ENCODE measurements at places on chromosomes 1 and 21.

GRCh38 chr1:91742848-91743292 is 143.1 kb downstream of the TGFBR3 start:
- no peak for DNase-seq

GRCh38 chr1:25198663-25199252 is 33.5 kb downstream of the SYF2 start:
- DNase-seq = peak; percentile 77

DNA sequence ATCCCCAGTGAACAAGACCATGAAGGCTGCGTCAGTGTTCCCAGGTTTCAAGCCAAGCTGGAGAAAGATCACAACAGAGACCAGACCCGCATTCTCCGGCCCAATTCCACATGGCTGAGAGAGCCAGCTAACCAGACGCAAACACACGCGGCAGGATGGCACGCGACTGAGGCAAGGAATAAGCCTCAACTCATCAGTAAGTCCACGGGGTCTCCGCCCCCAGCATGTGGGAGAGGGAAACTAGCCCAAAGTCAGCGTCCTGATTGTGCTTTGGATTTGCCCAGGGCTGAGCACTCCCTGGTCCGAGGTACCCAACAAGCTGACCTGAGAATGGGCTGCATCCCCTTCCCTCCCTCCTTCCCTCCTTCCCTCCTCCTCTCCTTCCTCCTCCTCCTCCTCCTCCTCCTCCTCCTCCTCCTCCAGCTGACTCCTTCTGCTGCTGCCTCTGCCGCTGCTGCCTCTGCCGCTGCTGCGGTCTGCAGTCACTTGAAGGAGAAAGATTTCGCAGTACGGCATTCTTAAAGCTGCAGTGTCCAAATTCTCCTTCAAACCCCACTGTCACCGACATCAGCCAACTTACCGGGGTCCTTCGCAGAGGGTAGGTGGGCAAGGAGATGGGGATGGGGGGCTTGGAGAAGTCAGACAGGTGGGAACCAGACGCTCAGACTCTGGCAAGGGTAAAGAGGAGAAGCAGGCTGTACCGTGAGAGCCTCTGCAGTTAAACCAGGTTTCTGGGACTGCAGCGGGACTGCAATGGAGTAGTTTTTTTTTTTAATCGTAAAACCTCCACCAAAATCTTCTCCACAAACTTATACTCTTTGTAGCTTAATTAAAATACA is 33.0 kb upstream of the H6PD start:
- DNase-seq = no peak

DNA sequence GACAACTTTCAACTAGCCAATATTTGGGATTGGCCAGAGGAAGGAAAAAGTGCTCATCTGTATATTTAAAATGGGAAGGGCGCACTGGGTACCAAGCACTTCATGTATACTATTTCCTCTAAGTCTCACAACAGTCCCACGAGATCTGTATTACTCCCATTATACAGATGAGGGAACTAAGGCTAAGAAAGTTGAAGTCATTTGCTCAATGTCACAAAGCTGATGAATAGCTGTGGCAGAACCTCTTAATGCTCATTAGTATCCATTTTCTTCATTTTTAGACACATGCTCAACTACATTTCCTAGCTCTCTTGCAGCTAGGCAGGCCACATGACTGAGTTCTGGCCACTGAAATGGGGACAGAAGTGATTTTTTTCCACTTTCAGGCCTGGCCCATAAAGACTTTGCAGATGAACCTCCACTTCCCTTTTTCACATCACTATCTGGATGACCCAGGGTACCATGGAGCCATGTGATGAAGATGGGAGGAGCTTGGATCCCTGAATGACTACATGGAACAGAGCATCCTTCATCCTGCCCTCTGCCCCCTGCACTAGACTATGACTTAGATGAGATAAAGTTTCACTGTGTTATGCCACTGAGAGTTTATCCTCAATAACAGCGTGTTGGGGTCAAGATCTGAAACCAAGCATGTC is 31.8 kb downstream of the ATF3 start:
- no peak for DNase-seq

- no peak for DNase-seq
Measured at GRCh38 chr1:64073705-64074104, 129.7 kb upstream of the UBE2U start.

DNA sequence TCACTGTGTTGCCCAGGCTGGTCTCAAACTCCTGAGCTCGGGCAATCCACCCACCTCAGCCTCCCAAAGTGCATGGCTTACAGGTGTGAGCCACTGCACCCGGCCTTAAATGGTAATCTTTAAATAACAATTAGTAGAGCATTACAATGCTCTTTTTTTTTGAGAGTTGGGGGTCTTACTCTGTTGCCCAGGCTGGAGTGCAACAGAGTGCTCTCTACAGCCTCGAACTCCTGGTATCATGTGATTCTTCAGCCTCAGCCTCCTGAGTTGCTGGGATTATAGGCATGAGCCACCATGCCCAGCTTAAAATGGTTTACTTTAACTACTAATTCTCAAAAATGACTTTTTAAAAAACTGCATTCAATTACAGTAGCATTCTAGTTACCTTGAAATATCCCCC is 52.2 kb downstream of the PIK3R3 start:
- no peak for DNase-seq

DNA sequence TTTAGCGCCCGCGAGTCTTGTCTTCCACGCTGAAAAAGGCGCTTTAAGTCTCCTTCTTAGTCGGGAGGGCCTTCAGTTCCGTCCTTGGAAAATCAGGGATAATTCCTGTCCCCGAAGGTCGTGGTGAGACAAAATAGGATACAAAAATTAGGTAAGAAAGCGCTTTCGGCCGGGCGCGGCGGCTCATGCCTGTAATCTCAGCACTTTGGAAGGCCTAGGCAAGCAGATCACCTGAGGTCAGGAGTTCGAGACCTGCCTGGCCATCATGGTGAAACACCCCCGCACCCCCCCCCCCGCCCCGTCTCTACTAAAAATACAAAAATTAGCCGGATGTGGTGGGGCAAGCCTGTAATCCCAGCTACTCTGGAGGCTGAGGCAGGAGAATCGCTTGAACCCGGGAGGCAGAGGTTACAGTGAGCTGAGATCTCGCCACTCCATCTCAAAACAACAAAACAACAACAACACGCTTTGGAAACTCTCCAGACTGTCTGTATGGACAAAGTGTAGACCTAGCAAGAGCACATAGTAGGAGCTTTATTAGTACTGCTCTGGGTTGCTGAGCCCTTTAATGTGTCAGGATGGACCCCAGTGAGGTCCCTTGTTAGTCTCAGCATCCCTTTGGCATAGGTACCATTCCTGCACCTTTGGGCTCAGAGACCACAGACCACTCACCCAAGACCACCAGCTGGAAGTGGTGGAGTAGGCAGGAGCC is 790 bp upstream of the TMEM54 start:
- DNase-seq = no peak

- peak; percentile 84 for DNase-seq
Measured at GRCh38 chr1:18875107-18875795, 15.8 kb upstream of the TAS1R2 start.

DNA sequence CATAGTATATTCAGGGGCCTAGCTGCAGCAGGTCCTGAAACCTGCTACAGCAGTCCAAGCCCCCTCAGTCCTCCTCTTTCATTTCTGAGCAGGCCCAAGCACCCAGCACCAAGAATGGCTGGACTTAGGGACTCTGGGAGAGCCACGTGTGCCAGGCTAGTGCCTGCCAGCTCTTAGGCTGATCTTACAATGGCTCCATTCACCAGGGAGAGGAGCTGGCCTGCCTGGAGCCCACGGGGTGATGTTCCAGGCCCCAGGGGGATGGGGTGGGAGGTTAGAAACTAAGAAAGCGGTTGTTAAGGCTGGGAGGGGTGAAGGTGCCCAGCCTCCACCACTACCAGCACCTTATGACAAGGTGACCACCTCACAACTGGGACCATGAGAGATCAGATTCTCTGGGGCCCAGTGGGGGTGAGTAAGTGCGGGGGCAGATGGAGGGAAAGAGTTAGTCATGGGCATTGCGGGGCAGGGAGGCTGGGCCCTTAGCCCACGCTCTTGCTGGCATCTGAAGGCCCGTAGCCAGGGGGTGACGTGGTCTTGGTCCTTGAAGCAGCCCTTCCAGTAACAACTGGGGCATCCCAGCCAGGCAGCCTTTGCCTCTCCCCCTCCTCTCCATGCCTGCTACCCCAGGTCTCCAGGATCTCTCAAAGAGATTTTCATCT is 30.3 kb upstream of the CLIC4 start:
- peak; percentile 98 for DNase-seq

GRCh38 chr21:32626621-32627196 is 14.5 kb upstream of the CFAP298 start:
- DNase-seq = no peak

- peak; percentile 80 for DNase-seq
Measured at GRCh38 chr1:19505693-19506457, 20.5 kb upstream of the CAPZB start.

GRCh38 chr1:163565166-163565565 is 243.4 kb downstream of the NUF2 start:
- no peak for DNase-seq

DNA sequence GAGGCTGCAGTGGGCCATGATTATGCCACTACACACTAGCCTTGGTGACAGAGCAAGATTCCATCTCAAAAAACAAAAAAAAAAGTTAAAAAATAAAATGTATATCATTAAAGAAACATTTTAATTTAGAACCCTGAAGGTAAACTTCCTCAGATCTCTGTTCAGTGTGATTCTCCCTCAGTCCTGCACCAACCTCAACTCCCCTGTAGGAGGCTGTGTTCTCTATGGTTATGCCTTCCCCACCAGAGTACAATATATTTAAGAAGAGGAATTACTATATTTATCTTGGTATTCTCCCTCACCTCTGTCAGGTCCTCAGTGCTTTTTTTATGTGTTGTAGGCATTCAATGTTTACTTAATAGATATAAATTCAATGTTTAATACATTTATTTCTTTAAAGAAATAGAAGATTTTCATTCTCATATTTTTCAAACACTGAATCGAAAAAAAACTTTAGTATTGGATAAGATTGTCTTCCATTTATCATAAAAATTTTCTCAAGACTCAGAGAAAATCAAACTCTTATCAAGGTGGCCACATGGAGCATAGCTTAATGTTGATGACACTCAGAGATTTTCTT is 4.8 kb upstream of the LRRC8B start:
- DNase-seq = no peak

DNA sequence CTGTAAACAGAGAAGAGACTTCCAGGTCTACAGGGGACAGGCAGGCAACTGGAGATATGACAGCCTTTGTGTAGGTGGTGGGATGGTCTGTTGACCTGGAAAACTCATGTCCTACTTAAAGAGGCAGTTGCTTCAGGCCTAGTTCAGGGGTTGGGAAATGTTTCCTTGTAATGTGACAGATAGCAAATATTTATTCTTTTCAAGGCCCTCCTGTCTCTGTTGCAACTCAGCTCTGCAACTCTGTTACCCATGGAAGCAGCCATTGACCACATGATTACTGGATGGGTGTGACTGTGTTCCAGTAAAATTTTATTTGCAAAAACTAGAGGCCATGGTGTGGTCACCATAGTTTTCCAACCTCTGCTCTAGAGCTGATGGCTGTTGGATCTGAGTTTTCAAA is 341.9 kb downstream of the PTBP2 start:
- no peak for DNase-seq

GRCh38 chr1:112983537-112984131 is 27.6 kb upstream of the SLC16A1 start:
- DNase-seq = no peak

GRCh38 chr1:31776516-31776915 is 12.4 kb upstream of the ADGRB2 start:
- no peak for DNase-seq

DNA sequence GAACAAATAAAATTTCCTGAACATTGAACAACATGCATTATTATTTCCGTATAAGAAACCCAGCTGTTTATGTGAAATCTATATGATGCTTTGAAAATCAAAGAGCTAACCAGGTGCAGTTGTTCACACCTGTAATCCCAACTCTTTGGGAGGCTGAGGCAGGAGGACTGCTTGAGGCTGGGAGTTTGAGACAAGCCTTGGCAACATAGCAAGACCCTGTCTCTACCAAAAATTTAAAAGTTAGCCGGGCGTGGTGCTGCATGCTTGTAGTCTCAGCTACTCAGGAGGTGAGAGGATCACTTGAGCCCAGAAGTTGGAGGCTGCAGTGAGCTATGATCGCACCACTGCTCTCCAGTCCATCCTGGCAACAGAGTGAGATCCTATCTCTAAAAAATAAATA is 4.8 kb upstream of the ZNF281 start:
- DNase-seq = no peak

DNA sequence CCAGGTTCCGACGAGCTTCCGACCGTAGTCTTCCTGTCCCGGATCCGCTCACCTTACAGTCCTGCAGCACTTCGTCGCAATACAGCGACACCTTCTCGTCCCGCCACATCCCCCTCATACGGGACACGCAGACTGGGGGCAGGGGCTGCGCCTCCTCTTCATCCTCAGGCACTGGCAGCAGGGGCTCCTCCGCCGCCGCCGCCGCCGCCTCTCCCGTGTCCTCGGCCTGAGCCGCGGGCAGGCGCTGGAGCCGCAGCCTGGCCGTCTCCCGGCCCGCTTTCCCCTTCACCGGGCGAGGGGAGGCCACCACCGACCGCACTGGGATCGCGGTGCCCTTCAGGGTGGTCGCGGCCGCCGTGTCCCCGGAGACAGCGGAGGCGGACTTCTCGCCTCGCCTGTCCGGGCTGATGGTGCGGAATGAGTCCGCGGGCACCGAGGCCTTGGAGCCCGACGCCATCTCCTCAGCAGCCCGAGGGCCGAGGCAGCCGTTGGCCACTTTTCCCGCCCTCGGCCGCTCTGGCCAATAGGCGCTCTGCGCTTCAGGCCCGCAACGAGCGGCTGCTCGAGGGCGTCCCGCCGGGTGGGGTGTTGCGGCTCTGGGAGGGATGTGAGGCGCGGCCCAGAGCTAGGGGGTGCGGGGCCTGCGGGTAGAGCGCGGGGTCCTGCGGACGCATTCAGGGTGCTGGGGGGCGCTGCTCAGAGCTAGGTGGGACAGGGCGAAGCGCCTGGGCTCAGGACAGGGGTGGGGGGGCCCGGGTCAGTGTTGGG is at the start of gene SHCBP1L:
Gene SHCBP1L, minus strand, starts transcription at position 490 of the 768 bp plus-strand sequence. Its CDS starts 33 bp downstream, at position 457.
- no peak for DNase-seq

DNA sequence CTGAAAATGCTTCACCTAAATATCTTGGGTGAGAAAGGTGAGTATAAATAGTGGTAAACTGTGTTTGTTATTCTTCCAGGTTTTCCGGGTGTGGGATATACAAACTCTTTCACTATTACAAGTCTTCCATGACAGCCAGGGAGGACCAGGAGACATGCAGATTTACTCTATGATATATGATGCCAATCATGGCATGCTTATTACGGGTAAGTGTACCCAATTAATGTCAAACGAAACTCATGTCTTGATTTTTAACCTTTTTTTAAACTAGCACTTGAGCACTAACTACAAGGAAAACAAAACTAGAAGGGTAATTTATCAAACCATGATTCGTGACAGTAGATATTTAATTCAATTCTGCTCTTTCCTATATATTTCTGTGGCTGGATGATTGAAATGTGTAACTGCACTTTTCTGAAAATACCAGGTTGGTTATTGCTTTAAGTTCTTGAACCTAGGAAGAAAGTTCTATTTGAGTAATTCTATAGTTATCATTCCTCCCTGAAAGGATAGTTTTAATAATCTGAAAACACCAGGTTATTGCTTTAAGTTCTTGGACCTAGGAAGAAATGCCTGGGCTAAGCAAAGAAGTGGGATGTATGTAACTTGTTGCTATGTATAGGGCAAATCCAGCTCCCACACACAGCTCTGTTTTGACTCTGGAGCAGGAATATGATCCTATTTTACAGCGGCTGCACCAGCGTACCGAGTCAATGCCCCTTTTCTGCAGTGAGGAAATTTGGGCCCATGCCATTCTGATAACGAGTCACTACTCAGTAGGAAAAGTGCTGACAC is 86.4 kb downstream of the WDR64 start:
- DNase-seq = no peak

- DNase-seq = no peak
Measured at GRCh38 chr1:221069986-221070385, 190.7 kb downstream of the HLX start.

GRCh38 chr1:244896550-244896949 is 32.2 kb upstream of the HNRNPU start:
- DNase-seq = no peak

All from pons (tissue), 1 donor.